ENCODE measurements at places on chromosomes 3 and 15.
A peak's percentile ranks its signal among the peaks of the same experiment; 100 is the strongest.

DNA sequence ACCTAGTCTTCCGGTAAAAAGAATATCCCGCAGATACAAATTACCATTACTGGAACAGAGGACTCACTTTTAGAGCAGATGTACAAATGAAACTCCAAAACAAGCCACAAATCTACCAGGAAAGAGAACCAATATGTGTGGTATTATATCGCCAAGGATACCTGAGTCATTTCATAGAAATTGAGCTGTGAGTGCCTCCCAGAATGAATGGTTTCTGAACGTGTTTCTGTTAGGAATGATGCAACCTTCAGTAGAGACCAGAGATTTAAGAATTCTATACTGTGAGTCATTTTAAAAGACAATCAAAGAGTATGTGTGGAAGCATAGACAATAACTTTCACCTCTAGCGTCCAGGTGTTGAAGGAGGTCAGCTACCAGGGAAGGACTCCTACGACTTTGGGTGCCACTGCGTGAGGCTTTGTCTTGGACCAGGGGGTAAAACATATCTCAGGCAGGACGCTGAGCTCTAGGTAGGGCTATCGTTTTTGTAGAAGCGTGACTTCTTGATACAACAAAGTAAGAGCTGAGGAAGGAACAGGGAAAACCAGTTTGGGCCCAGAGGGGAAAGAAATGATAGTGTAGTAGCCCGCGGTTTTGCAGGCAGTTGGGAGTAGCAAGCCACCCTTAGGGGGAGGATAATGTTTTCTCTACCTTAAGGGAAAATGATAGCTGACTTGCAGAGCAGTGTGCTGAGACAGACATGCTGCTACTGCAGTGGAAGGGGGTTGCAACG is 210.4 kb downstream of the TP63 start:
- DNase-seq = no peak

DNA sequence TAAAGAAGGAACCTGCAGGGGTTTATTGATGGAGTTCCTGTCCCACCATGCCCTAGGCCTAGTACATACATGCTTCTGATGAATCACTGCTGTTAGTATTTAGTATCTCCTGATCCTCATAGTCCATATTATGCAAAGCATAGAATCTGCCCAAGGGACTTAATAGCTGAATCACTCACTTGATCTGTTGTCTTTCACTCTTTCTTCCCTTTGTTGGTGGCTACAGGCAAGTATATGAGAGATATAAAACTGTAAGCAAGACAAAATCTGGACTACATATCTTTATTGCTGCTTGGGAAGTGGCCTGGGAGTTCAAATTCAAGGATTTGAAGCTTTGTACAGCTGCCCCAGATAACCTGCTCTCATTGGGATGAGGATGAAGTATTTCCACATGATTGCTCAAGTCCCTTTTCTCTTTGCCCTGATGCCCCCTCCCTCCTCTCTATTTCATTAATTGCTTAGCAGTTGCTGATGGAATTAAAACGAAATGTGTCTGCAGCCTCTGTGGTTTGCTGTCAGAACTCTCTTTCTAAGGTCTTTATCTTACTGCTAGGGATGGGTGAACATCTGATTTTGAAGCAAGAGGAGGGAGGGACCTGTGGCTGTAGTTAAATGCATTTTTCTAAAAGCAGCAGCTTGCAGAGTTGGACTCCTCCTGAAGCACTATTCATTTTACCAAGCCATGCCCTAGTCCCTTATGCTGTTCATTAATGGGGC is 114.1 kb downstream of the ZNF609 start:
- DNase-seq = peak; percentile 34

- DNase-seq = peak; percentile 48
These were observed 44.4 kb downstream of the ADAMTSL3 start for GRCh38 chr15:83698294-83698693.

- no peak for DNase-seq
These were observed 18.3 kb downstream of the ABHD5 start for GRCh38 chr3:43709022-43709421.

- DNase-seq = no peak
These were observed 725 bp downstream of the TLE3 start for GRCh38 chr15:70097063-70097320.

GRCh38 chr15:68580883-68581155 is 2.0 kb downstream of the CORO2B start:
- DNase-seq = no peak

- DNase-seq = peak; percentile 76
These were observed 37.2 kb downstream of the SLC6A6 start for GRCh38 chr3:14439501-14440167.

- DNase-seq = no peak
These were observed 44.3 kb downstream of the CERS3 start for GRCh38 chr15:100484443-100484842.

DNA sequence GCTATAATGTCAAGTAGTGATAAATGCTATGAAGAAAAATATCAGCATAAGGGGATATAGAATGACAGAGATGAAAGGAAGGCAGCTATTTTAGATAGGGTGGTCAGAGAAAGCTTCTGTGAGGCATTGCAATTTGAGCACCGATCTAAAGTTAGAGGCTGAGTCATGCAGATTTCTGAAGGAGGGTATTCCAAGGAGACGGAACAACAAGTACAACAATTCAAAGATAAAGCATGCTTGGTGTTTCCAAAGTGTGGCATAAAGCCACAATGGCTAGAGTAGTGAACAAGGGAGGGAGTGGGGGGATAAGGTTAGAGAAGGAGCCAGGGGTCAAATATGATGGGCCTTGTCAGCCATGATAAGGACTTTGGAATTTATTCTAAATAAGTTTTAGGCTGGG is 71.9 kb downstream of the PFN2 start:
- peak; percentile 84 for DNase-seq

Measured in cardiac muscle cell (in vitro differentiated cells and primary cell).